ENCODE measurements at places on chromosomes 6 and 20. TPM values are rescaled to one million over a fixed set of nuclear protein-coding genes. Genes with fewer than 3 reads are reported as not detected.

- H3K4me3 ChIP-seq: no peak overlapping the region
- peaks cover 16% of the 10 kb centered on the region for H3K27me3 ChIP-seq
- peaks cover 11% of the 10 kb centered on the region for H3K4me1 ChIP-seq
- no peak for DNase-seq
- no peaks in the 10 kb centered on the region for H3K36me3 ChIP-seq
- no peak overlapping the region for H3K27ac ChIP-seq
Measured at GRCh38 chr6:142296975-142297604, 4.7 kb upstream of the ADGRG6 start.

DNA sequence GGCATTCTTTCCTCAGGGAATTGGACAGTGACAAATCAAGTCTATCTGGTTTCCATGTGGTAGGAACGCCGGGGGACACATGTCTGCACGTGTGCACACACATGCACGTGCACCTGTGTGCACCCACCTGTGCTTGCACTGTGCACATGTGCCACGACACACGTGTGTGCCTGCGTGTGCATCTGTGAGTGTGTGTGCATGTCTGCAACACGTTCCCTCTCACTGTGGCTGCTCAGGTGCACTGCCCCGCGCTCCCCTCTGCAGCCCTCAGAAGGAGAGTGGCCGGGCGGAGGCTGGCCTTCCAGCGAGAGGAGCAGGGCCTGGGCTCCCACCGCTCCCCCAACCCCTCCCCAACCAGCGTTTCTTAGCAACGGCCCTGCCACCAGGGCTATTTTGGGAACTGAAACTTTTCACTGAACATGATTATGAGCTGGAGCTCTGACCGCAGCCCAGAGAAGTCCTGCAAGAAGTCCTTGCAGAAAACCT is 147.8 kb downstream of the PHACTR3 start:
- H3K36me3 ChIP-seq: no peaks in the 10 kb centered on the region
- H3K4me1 ChIP-seq: peaks cover 15% of the 10 kb centered on the region
- H3K27ac ChIP-seq: no peak overlapping the region

GRCh38 chr6:10624836-10625235 is 69.6 kb downstream of the C6orf52 start:
- no peak for DNase-seq
- no peaks in the 10 kb centered on the region for H3K4me1 ChIP-seq
- H3K27me3 ChIP-seq: no peaks in the 10 kb centered on the region
- H3K27ac ChIP-seq: no peak overlapping the region

GRCh38 chr20:62616728-62617621 is 25.3 kb upstream of the SLCO4A1 start:
- no peaks in the 10 kb centered on the region for H3K36me3 ChIP-seq
- H3K4me3 ChIP-seq: peak overlapping the region; percentile 0
- H3K27me3 ChIP-seq: no peaks in the 10 kb centered on the region
- peak; percentile 83 for DNase-seq
- peak overlapping the region; percentile 94 for H3K27ac ChIP-seq
- H3K4me1 ChIP-seq: no peaks in the 10 kb centered on the region

- no peak overlapping the region for H3K27ac ChIP-seq
- no peak overlapping the region for H3K4me3 ChIP-seq
- H3K27me3 ChIP-seq: no peaks in the 10 kb centered on the region
- H3K36me3 ChIP-seq: no peaks in the 10 kb centered on the region
- DNase-seq: no peak
Measured at GRCh38 chr6:43469947-43470346, 7.4 kb upstream of the TJAP1 start.

- DNase-seq: no peak
- H3K36me3 ChIP-seq: no peaks in the 10 kb centered on the region
- peaks cover 12% of the 10 kb centered on the region for H3K4me1 ChIP-seq
Measured at GRCh38 chr20:235891-236290, 8.8 kb downstream of the DEFB129 start.

DNA sequence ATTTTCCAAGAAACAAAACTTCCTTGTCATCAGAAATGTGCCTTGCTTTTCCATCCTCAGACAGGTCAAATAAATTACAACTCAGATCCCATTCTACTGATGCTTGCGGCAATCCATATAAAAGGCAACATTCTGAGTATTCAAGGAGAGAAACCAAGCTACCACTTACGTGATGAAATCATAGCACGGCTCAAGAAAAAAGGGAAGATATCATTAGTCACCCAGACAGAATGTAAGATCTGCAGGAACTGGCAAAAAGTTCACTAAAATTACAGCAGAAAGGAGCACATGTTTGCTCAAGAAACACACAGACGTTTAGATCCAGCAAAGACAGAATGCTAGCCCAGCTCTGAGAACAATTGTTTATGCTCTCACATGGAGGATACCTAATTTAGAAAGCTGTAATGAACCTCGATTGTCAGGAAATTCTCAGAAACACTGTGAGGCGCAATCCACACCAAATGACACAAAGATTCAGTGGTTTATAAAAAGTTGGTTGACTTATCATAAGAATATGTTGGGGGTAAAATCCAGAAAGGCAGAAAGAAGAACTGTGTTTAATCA is 304.2 kb downstream of the ADGRG6 start:
- H3K27me3 ChIP-seq: no peaks in the 10 kb centered on the region
- no peak overlapping the region for H3K4me3 ChIP-seq
- H3K27ac ChIP-seq: no peak overlapping the region

DNA sequence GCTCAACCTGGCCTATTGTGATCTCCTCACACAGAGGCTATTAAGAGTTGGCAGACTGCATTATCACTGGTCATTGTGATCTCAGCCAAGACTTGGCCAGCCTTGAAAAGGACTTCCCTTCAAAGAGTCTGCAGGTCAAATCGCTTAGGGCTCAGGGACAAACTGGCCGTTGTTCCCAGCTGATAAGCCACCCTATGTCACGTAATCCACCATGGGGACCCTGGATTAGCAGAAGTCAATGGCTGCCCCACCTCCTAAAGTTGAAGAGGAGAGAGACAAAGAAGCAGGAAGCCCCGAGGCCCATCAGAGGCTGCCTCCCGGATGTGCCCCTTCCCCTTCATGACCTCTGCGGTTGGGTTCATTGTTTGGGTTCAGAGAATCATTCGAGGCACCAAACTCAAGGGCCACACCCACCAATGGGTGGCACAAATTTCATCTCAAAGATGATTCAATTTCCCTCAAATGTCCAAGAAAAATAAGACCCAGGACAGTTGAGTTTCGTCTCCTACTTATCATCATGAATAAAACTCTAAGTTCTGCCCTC is 56.6 kb downstream of the BPIFB1 start:
- no peaks in the 10 kb centered on the region for H3K4me1 ChIP-seq
- H3K27ac ChIP-seq: no peak overlapping the region
- no peak for DNase-seq
- H3K27me3 ChIP-seq: no peaks in the 10 kb centered on the region
- H3K36me3 ChIP-seq: no peaks in the 10 kb centered on the region

The BPIFB1 gene
- polyA plus RNA-seq: not detected

The PTGIS gene
- polyA plus RNA-seq: 8.2 TPM

The CST4 gene
- polyA plus RNA-seq: not detected

The HLA-DPA1 gene
- polyA plus RNA-seq: 30.3 TPM
